ENCODE measurements at places on chromosomes 1 and 21. TPM values are rescaled to one million over a fixed set of nuclear protein-coding genes. Genes with fewer than 3 reads are reported as not detected.

Gene OXCT2
- total RNA-seq: 2.0 TPM

Gene CIART
- 11.6 TPM for total RNA-seq

Gene FYB2
- 8.2 TPM for total RNA-seq

Gene PTGFR
- total RNA-seq: 0.34 TPM

Gene RAB42
- total RNA-seq: 1.3 TPM

Gene HES4
- total RNA-seq: 28.5 TPM

Gene CHIA
- total RNA-seq: not detected

Gene TMIGD3
- not detected for total RNA-seq

Gene TDRD5
- not detected for total RNA-seq

Gene RNU1-4
- total RNA-seq: 4,094 TPM

Gene ADAMTS4
- total RNA-seq: 20.7 TPM

DNA sequence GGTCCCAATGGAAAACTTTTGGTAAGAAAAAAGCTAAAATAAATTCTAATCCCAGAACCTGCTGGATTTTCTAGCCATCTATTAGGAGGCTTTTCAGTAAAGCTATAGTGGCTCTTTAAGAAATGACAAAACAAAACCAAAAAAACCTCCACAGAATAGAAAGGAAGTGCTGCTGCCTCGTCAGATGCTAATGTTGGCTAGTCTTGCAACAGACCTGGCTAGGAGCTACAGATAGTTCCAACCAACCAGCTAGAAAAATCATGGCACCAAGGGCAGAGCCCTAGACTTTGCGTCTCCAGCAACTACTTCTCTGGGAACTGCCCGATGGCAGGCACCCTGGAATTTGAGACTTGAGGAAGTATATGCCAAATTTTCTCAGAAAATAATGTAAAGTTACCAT lies 7.6 kb downstream of the CD101 start:
- H3K27me3 ChIP-seq: no peaks in the 10 kb centered on the region
- no peaks in the 10 kb centered on the region for H3K36me3 ChIP-seq
- no peak for DNase-seq
- H3K4me3 ChIP-seq: no peak overlapping the region

GRCh38 chr1:39901464-39901713 lies 328 bp downstream of the MYCL start:
- H3K4me3 ChIP-seq: peak overlapping the region; percentile 57
- peaks cover 40% of the 10 kb centered on the region for H3K27me3 ChIP-seq
- H3K4me1 ChIP-seq: peaks cover 19% of the 10 kb centered on the region
- no peak overlapping the region for H3K27ac ChIP-seq
- peak; percentile 44 for DNase-seq
- H3K36me3 ChIP-seq: no peaks in the 10 kb centered on the region

DNA sequence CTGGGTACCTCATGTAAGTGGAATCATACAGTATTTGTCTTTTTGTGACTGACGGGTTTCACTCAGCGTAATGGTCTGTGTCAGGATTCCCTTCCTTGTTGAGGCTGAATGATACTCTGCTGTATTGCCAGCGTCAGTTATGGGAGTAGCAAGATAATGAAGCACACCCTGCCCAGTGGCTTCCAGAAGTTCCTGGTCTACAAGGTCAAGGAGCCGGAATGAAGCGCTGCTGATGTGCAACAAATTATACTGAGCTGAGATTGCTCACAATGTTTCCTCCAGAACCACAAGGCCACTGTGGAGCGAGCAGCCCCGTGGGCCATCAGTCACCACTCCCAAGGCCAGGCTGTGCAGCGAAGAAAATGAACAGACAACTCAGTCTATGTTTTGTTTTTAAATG lies 24.0 kb upstream of the TDRD10 start:
- H3K4me3 ChIP-seq: no peak overlapping the region
- peaks cover 48% of the 10 kb centered on the region for H3K36me3 ChIP-seq
- no peaks in the 10 kb centered on the region for H3K27me3 ChIP-seq
- peaks cover 40% of the 10 kb centered on the region for H3K4me1 ChIP-seq
- no peak overlapping the region for H3K27ac ChIP-seq

DNA sequence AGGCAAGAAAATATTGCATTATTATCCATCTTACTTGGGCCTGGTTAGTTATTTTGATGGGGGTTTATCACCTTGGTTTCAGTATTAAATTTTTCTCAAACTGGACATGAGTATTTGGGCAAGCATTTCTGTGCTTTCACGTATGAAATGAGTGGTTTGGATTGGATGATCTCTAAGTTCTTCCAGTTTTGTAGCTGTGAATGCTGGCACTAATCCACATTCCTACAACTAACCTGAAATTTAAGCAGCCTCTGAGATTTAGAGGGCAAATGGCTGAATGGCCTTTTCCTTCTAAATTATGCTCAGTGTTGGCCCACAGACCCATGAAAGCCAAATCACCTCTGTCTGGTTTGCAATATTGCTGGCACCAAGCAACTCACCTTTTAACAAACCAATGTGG lies 475.0 kb upstream of the B3GALT2 start:
- peaks cover 26% of the 10 kb centered on the region for H3K4me1 ChIP-seq
- H3K36me3 ChIP-seq: no peaks in the 10 kb centered on the region
- no peak overlapping the region for H3K27ac ChIP-seq

GRCh38 chr21:26653430-26653829 lies 80.3 kb upstream of the CYYR1 start:
- no peaks in the 10 kb centered on the region for H3K36me3 ChIP-seq
- H3K27me3 ChIP-seq: no peaks in the 10 kb centered on the region
- no peak for DNase-seq

DNA sequence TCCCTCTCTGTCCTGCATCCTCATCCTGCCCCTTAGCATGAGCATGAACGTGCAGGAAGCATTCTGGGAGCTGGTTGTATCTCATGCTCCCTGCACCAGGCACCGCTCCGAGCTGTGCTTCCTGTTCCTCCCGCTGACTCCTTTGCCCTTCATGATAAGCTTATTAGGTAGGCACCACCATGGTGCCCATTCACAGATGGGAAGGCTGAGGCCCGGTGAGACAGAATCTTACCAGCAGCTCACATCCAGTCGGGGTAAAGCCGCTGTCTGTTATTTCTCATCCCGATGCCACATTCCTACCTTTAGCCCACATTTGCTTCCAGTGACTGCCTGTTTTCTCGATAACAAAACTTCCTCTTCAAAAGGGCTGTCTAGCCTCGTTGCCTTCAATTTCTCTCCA lies 7.3 kb downstream of the MIIP start:
- H3K36me3 ChIP-seq: peaks cover 96% of the 10 kb centered on the region
- no peak overlapping the region for H3K27ac ChIP-seq
- no peaks in the 10 kb centered on the region for H3K4me1 ChIP-seq
- H3K27me3 ChIP-seq: no peaks in the 10 kb centered on the region

GRCh38 chr1:203906932-203907331 lies 45.5 kb downstream of the SNRPE start:
- H3K27ac ChIP-seq: no peak overlapping the region
- no peak overlapping the region for H3K4me3 ChIP-seq
- H3K27me3 ChIP-seq: no peaks in the 10 kb centered on the region
- no peaks in the 10 kb centered on the region for H3K36me3 ChIP-seq
- no peaks in the 10 kb centered on the region for H3K4me1 ChIP-seq
- DNase-seq: no peak

DNA sequence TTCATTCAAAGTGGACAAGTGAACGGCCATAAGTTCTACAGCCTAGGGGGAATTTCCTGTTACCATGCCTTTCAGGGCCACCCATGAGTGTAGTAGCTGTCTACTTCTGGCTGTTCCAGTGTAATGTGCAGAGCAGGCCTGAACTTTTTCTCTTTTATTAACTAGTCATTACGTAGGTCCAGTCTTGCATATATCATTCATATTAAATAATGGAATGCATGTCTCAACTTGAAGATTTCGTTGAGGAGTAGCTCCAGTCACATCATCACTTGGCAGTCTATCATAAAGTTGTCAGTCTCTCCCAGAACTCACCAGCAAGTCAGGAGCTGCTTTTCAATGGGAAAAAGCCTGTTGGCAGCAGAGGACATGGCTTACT lies 12.0 kb upstream of the GIPC2 start:
- no peak for DNase-seq
- H3K4me1 ChIP-seq: no peaks in the 10 kb centered on the region
- no peak overlapping the region for H3K4me3 ChIP-seq
- no peaks in the 10 kb centered on the region for H3K36me3 ChIP-seq
- no peak overlapping the region for H3K27ac ChIP-seq

DNA sequence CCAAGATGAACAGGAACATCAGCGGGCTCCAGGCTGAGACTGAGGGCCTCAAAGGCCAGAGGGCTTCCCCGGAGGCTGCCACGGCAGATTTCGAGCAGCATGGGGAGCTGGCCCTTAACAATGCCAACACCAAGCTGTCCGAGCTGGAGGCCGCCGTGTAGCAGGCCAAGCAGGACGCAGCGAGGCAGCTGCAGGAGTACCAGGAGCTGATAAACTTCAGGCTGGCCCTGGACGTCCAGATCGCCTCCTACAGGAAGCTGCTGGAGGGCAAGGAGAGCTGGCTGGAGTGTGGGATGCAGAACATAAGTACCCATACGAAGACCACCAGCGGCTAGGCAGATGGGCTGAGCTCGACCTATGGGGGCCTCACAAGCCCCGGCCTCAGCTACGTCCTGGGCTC lies 823.4 kb upstream of the NEGR1 start:
- DNase-seq: no peak
- no peak overlapping the region for H3K27ac ChIP-seq
- no peaks in the 10 kb centered on the region for H3K36me3 ChIP-seq
- H3K27me3 ChIP-seq: no peaks in the 10 kb centered on the region
- H3K4me1 ChIP-seq: no peaks in the 10 kb centered on the region
- no peak overlapping the region for H3K4me3 ChIP-seq

DNA sequence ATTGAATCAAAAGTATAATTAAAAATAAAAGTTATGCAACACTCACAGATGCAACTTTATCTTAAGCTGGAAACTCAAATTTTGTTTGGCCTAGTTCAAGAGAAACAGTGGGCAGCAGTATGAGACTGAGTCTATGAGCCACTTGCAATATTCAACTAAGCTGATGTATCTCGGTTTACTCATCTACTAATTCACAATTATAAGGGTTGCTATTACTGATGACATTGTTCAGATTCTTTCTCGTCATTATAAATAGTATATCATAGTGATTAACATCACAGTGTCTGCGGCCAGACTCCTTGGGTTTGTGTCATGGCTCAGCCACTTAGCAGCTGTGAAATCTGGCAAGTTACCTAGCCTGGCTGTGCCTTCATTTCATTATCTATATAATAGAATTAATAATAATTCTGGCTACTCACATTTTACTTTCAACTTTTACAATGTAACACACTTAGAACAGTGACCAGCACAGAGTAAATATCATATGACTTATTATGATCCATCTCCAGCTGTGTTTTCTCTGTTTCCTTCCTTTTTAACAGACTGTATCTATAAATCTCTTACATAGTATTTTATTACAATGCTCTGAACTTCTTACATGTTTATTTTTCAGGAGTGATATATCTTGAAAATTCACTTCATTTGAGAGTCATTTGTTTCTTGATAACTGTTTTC lies 194.3 kb upstream of the RGS18 start:
- H3K4me1 ChIP-seq: peaks cover 10% of the 10 kb centered on the region
- no peak overlapping the region for H3K27ac ChIP-seq
- H3K36me3 ChIP-seq: no peaks in the 10 kb centered on the region
- no peaks in the 10 kb centered on the region for H3K27me3 ChIP-seq
- DNase-seq: no peak

- no peaks in the 10 kb centered on the region for H3K27me3 ChIP-seq
- H3K27ac ChIP-seq: no peak overlapping the region
- no peaks in the 10 kb centered on the region for H3K36me3 ChIP-seq
- no peak for DNase-seq
These were observed 12.2 kb downstream of the PTCH2 start for GRCh38 chr1:44830900-44831304.

DNA sequence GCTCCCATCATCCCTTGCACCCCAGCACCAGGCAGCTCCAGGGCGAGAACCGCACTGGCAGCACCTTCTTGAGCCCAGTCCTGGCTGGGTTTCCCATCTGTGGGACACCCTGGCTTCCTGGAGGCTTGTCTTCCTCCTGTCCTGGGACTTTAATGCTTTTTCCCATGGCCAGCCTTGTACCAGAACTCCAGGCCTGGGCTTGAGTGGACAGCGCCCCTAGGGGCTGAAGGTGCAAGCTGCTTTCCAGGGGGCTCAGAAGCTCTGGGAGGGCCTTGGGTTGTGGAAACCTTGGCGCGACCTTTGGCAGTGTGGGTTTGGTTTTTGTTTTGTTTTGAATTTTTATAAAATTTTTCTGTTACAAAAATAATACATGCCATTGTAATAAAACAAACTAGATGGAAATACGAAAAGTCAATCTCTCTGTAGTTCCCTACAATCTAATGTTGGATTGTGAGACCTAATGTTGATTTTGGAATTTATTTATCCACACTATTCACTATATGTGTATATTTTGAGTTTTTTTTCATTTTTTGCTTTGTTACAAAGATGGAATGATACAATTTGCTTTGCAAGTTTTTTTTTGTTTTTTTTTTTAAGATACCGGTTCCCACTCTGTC lies 33.8 kb upstream of the RPL11 start:
- peak; percentile 34 for DNase-seq
- no peak overlapping the region for H3K27ac ChIP-seq
- no peak overlapping the region for H3K4me3 ChIP-seq
- H3K27me3 ChIP-seq: no peaks in the 10 kb centered on the region
- H3K4me1 ChIP-seq: no peaks in the 10 kb centered on the region
- no peaks in the 10 kb centered on the region for H3K36me3 ChIP-seq

- peak overlapping the region; percentile 56 for H3K27ac ChIP-seq
- H3K36me3 ChIP-seq: no peaks in the 10 kb centered on the region
- no peaks in the 10 kb centered on the region for H3K27me3 ChIP-seq
- DNase-seq: no peak
- peaks cover 53% of the 10 kb centered on the region for H3K4me1 ChIP-seq
These were observed 49.2 kb downstream of the COQ8A start for GRCh38 chr1:226989085-226989920.

DNA sequence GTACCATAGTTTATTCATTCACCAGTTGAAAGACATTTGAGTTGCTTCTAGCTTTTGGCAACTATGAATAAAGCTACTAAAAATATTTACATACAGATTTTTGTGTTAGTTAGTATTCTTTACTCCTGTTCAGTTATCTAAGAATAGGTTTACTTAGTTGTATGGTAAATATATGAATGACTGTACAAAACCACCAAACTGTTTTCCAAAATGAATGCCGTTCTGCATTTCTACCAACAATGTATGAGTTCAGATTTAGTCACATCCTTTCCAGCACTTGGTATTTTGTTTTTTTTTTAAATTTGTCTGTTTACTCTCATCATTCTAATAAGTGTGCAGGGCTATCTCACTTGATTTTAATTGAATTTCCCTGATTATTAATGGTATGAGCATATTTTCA lies 3.4 kb upstream of the KIFAP3 start:
- H3K36me3 ChIP-seq: no peaks in the 10 kb centered on the region
- no peak overlapping the region for H3K4me3 ChIP-seq
- no peak overlapping the region for H3K27ac ChIP-seq
- peaks cover 22% of the 10 kb centered on the region for H3K4me1 ChIP-seq
- no peaks in the 10 kb centered on the region for H3K27me3 ChIP-seq

GRCh38 chr1:58575551-58576324 lies 1.3 kb downstream of the TACSTD2 start:
- DNase-seq: no peak
- peaks cover 88% of the 10 kb centered on the region for H3K27me3 ChIP-seq
- H3K4me3 ChIP-seq: no peak overlapping the region
- no peaks in the 10 kb centered on the region for H3K36me3 ChIP-seq
- peaks cover 15% of the 10 kb centered on the region for H3K4me1 ChIP-seq
- H3K27ac ChIP-seq: no peak overlapping the region

GRCh38 chr1:184650177-184650866 lies 104.3 kb downstream of the EDEM3 start:
- no peaks in the 10 kb centered on the region for H3K36me3 ChIP-seq
- peaks cover 13% of the 10 kb centered on the region for H3K4me1 ChIP-seq
- no peaks in the 10 kb centered on the region for H3K27me3 ChIP-seq
- H3K27ac ChIP-seq: no peak overlapping the region
